ENCODE measurements at places on chromosomes 11 and 22.

DNA sequence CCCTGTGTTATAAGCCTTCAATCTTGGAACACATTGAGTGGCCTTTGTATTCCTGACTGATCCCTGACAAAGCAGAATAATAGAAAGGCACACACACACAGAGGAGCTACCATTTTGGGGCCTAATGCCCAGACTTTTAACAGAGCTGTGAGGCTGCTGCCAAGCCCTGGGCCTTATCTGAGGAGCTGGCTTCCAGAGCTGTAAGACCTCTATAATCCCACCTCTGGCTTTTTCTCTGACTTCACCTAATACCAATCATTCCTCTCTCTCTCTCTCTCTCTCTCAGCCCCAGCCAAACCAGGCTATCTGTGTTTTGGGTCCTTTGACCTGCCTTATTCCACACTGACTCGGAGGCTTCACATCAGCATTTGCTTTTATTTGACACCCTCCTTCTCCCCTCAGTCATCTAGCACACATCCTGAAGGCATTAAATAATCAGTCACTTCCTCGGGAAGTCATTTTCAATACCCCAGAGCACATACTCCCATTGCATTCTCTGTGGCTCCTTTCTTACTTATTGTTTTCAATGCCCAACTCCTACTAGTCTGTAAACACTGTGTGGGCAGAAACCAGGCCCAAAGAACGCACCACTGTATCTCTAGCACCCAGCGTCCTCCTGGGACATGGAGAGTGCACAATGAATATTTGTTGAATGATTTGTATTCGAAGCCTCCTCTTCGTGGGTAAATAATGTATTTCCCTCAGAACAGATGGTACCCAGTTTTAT, 21.2 kb upstream of the TRIM44 start:
- no peak for DNase-seq

DNA sequence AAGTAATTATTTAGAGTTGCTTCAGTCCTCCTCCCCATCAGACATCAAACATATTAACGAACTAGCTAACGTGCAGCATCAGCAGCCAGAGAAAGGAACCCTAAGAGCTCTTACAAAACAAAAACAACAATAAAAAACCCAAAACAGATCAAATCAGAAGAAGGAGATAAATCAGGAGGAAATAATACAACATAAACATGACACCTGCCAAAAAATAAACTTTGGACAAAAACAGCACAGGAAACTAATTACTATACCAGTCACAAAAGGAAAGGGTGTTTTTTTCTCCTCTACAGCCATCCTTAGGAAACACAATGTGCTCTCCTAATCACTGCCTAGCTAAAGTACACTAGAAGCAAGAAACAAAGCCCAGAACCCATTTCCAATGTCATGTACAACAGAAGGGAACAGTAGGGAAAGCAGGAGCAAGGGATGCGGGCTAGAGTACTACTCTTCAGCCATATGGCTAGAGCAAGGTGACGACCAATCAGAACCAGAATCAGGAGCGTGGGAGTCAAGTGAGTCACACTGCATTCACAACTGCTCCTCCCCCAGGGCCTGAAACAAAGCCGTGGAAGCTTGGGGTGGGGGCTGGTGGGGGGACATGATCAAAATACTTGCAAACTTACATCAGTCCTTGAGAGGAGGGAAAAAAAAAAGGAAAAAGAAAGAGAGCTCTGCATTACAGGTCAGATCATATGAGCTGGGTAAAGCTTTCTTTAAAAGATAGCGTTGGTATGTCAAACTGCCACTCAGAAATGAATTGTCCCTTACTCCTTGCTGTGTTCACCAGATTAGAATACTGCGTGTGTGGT, 60.4 kb downstream of the LARGE2 start:
- no peak for DNase-seq

DNA sequence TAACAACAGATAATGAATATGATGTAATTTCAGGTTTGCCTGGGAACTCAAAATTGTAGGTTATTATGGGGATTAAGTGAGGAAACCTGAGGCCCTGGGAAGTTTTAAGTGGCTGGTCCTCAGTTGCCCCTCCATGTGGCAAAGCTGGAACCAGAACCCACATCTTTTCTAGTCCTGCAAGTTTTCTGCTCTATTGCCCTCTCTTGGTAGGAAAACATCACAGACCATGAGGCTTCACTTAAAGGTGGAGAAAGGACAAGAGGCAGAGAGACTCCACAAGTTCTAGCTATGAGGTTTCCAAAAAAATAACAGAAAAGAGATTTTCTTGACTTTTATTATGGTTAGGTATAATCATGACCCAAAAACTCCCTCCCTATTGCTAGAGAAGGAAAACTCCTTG, 115.5 kb upstream of the DDI1 start:
- no peak for DNase-seq

DNA sequence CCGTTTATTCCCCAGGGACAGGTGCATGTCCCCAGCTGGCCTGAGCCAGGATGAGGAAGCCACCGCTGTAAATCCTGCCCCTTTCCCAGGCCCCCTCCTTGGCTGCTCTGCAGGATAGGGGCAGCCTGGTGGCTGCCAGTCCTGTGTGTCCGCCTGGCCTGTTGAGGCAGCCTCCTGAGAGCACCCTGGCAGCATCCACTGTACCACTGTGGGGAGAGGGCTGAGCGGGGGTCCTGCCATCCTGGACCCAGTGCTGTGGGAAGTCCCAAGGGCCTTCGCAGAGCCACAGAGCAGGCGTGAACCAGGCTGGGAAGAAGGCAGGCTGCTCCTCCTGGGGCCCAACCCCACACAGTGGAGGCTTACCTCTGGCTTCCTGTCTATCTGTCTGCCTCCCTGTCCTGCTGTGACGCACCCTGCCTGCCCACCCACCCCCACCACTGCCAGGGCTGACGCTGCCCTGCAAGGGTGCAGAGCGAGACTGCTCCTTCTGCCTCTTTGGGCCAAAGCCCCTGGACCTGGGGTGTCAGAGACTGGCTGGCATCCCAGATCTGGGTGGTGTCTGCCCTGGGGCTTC, 8.4 kb downstream of the KCTD17 start:
- no peak for DNase-seq

- no peak for DNase-seq
Observed at GRCh38 chr11:102727890-102728289, 3.1 kb upstream of the MMP8 start.

DNA sequence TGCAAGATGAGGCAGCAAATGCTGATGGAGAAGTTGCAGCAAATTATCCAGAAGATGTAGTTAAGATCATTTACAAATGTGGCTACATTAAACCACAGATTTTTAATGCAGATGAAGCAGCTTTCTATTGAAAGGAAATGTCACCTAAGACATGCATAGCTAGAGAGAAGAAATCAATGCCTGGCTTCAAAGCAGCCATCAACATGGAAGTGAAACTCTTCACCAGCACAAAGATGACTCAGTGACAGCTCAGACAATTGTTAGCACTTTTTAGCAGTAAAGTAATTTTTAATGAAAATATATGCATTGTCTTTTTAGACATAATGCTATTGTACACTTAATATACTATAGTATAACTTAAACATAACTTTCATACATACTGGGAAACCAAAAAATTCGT, 71.4 kb downstream of the FANCF start:
- no peak for DNase-seq

DNA sequence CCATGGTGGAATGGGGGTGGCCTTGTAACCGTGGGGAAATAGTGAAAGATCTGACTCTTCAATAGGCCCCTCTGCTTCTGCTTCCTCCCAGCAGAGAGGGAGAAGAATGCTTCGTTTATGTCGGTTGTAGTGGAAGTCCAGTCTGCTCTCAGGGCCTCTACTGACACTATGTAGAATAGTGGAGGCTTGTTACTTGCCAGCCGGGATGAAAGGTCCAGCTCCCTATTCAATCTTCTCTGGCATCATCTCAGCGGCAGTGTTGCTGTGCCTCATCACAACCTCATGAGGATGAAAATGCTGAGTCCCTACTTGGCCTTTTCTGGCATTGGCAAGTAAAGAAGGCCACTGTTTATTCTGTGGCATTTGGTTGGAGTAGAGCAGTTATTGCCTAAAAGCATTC, 820.9 kb upstream of the TENM4 start:
- no peak for DNase-seq

GRCh38 chr11:114317787-114318137, 21.6 kb downstream of the NNMT start:
- no peak for DNase-seq

- DNase-seq, result peak; percentile 25
Observed at GRCh38 chr11:66579017-66579606, 10.7 kb upstream of the CTSF start.

DNA sequence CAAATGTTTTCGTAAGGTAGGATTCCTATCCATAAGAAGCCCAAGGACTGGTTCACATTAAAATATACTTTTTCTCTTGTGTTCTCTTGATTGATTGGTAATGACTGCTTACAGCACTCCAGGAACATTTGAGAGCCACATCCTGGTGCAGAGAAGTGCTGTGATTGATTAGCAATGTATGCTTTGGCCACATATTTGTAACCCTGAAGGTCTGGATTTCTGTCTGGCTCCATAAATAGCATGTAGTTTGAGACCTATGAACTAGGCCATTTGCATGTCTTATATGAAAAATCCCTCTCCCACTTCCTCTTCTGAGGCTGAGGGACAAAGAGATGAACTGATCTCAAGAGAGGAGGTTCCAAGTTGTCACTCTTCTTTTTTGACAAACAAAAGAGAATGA, 49.3 kb upstream of the CD44 start:
- no peak for DNase-seq

DNA sequence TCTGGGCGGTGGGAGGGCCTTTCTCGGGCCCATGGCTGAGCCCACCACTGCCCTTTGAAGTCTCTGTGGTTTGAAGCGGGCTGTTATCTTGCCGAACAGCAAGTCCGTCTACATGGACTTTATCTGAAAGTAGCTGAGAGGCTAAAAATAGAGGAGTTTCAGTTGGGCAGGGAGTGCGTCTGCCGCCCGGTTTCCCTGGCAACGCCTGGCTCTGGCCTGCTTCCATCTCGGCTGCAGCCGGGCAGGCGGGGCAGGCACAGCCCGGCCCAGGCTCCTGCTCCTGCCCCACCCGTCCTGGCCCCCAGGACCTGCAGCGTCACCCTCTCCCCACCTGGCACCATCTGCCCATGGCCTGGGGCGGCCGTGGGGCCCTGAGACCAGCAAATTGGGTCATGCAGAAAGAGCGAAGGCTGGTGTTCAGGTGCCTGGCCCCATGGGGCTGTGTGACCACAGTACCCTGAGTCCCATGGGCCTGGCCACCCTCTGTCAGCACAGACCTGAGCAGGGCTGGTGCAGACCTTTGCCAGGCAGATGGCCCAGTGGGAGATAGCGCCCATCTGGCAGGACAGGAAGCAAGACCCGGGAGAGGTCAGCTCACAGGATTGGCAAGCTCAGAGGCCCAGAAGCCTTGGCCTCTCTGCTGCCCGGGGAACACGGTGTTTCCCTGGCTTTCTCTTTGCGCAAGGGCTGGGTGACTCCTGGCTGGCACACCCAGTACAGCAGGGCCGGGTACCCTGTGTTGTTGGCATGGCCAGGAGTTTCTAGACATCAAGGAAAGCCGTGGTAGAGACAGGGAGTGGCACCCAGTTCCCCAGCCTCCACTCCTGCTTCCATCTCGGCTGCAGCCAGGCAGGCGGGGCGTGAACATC, 79.1 kb upstream of the KCNQ1OT1 start:
- DNase-seq, result peak; percentile 38

GRCh38 chr22:24099071-24099470, 82.2 kb upstream of the SUSD2 start:
- no peak for DNase-seq

DNA sequence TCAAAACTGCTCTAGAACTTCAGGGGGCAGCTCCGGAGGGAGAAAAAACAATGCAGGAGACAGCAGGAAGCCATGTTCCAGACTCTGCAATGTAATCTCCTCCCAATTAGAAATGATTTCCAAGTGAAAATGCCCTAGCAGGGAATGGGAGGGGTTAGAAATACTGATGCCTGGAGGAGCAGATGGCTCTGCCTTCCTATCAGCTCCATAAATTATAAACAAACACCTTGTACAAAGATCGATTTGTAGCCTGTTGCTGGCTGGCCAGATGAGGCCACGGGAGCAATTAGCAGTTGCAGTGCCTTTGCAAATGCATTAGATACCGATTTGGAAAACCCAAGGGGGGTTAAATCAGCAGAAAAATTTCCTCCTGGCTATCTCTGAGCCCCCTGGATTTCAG, 46.6 kb upstream of the CHRM4 start:
- DNase-seq, result no peak

GRCh38 chr11:35418282-35419183, 825 bp downstream of the SLC1A2 start:
- no peak for DNase-seq

DNA sequence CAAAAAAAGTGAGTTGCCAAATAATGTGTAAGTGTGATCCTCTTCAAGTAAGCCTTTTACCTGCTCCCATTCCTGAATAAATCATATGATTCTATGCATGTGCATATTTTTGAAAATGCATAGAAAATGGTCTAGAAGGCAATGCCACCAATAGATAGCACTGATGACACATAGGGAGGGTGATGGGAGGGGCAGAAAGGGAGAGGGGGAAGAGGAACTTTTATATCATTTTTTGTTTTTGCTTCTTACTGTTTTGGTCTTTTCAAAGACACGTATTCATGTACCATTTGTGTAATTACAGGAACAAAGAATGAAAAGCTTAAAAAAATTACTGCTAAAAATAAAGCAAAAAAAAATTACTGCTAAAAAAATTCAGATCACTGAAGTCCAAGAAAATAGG, 60.8 kb downstream of the C11orf58 start:
- DNase-seq, result no peak

DNA sequence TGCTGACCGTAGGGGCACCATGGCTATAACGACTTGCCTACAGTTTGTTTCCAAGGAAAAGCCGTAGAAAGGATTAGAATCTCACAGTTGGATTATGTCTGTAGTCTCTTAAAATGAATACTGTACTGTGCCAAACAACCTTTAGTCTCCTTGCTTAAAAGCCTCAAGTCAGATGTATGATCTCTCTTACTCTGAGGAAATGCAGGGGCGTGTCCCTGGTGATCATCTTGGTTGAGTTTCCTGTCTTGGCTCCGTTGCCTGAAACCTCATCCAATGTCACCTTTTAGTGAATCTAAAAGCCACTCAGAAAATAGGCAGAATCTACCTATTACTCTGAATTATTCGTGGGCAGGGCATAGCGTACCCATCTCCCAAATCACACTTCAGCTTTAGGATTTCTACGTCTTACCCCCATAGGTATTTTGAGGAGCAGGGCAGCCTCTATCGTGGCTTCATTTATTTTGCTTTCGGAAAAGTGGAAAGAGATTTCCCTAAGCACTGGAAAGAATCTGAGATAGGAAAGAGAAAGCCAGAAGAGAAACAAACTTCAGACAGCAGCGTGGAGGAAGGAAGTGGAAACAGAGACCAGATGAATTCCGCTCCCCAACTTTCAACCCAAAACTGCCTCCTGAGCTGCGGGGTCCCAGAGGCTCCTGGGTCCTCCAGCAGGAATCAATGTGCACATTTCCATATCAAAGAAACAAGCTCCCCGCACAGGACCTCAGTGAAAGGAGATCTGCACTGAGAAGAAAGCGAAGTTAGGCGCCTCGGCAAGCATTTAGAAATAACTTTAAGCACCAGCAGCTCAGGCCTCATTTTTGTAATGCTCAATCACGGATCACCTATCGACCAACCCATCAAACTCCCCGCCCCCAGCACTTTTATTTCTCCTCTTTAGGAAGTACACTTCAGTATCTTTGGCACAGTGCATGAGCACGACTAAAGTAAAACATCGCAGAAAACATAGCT, 245.8 kb downstream of the ETS1 start:
- no peak for DNase-seq
